T-cell (primary cell): ENCODE measurements at places on chromosomes 16 and 17.

GRCh38 chr17:80920441-80920840 is 71.2 kb upstream of the CHMP6 start:
- DNase-seq: no peak

GRCh38 chr16:84453061-84453752 is 51.3 kb downstream of the MEAK7 start:
- DNase-seq: no peak

- no peak for DNase-seq
These were observed 14.2 kb downstream of the TRPV1 start for GRCh38 chr17:3594976-3595375.

- no peak for DNase-seq
These were observed 14.3 kb downstream of the ZNHIT3 start for GRCh38 chr17:36500745-36501225.

- DNase-seq: peak; percentile 59
These were observed 122.3 kb downstream of the SSH2 start for GRCh38 chr17:29807520-29808361.

GRCh38 chr16:522320-523096 is 5.0 kb upstream of the CAPN15 start:
- DNase-seq: no peak

- DNase-seq: no peak
These were observed 222.5 kb upstream of the GSE1 start for GRCh38 chr16:85390511-85391174.

DNA sequence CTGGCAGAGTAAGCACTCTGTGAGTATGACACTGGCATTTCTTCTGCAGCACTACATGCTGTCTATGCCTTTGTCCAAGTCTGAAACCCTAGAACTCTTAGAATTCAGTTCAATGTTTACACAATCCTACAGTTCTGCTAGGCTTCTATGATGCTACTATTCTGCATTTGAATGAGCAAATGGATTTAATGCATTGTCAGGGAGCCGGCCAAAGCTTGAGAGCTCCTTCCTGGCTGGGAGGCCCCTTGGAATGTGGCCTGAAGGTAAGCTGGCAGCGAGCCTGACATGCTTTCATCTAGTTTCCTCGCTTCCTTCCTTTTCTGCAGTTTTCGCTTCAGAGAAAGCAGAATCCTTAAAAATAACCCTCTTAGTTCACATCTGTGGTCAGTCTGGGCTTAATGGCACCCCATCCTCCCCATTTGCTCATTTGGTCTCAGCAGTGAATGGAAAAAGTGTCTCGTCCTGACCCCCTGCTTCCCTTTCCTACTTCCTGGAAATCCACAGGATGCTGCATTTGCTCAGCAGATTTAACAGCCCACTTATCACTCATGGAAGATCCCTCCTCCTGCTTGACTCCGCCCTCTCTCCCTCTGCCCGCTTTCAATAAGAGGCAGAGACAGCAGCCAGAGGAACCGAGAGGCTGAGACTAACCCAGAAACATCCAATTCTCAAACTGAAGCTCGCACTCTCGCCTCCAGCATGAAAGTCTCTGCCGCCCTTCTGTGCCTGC is at the start of gene CCL2:
TSS of gene CCL2 (plus strand) at position 635 of the 730 bp plus-strand sequence. CDS start at position 700, 65 bp downstream.
- no peak for DNase-seq

DNA sequence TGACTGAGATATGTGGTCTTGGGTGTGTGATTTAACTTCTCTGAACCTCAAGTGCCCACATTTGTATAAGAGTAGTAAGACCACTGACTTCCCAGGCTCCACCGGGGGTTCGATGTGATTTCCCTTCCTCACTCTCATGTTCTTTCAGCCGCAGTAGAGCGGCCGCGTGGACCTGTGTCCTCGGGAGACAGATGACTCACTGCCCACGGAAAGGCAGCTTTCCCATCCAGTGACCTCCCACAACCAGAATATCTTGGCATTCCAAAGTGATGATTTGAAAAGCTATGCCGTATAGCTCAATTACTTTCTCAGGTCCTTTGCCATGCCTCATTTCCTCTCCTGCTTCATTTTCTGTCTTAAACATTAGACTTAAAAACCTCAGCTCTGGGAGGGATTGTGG is 73.6 kb downstream of the IL21R start:
- DNase-seq: no peak

DNA sequence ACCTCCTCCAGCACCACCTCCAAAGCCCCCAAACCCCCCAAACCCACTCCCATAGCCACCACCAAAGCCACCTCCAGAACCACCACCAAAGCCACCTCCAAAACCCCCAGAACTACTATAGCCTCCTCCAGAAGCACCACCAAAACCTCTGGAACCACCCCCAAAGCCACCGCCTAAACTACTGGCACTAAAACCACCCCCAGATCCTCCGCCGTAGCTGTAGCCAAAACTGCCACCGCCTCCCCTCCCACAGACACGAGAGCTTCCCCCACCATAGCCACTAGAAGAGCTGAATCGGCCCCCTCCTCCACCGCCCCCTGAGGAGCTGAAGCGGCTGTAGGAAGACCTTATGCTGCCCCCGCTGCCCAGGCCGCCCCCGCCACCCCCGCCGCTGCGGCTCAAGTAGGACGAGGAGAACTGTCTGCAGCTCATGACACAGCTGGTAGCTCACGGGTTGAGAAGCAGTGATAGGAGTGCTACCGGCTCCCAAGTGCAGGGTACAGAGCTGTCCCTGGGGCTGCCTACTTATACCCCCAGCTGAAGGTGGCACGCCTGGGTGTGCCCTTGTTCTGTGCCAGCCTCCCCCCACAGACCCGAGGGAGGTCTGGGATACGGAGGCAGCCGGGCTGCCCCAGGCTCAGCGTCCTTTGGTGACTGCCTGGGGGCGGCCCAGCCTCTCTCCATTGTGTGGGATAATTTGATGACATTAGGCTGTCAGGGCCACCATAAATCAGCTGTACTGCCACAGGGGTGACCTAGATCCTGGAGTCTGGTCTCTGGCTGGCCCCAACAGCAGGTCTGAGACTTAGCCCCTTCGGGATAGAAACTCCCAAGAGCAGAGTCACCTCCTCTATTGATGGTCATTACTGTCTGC is at the start of gene KRT9:
TSS of gene KRT9 (minus strand) at position 499 of the 874 bp plus-strand sequence. CDS start at position 432, 67 bp downstream.
- DNase-seq: no peak

- no peak for DNase-seq
These were observed 42.4 kb upstream of the LHX1 start for GRCh38 chr17:36894925-36895324.

GRCh38 chr17:68102318-68102758 is 66.8 kb downstream of the KPNA2 start:
- peak; percentile 7 for DNase-seq

DNA sequence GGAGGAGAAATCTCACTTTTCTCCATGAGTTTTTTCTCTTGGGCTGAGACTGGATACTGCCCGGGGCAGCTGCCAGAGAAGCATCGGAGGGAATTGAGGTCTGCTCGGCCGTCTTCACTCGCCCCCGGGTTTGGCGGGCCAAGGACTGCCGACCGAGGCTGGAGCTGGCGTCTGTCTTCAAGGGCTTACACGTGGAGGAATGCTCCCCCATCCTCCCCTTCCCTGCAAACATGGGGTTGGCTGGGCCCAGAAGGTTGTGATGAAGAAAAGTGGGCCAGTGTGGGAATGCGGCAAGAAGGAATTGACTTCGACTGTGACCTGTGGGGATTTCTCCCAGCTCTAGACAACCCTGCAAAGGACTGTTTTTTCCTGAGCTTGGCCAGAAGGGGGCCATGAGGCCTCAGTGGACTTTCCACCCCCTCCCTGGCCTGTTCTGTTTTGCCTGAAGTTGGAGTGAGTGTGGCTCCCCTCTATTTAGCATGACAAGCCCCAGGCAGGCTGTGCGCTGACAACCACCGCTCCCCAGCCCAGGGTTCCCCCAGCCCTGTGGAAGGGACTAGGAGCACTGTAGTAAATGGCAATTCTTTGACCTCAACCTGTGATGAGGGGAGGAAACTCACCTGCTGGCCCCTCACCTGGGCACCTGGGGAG is 19.1 kb downstream of the NGFR start:
- no peak for DNase-seq

- DNase-seq: no peak
These were observed 1.4 kb upstream of the LHX1 start for GRCh38 chr17:36935671-36936454.

DNA sequence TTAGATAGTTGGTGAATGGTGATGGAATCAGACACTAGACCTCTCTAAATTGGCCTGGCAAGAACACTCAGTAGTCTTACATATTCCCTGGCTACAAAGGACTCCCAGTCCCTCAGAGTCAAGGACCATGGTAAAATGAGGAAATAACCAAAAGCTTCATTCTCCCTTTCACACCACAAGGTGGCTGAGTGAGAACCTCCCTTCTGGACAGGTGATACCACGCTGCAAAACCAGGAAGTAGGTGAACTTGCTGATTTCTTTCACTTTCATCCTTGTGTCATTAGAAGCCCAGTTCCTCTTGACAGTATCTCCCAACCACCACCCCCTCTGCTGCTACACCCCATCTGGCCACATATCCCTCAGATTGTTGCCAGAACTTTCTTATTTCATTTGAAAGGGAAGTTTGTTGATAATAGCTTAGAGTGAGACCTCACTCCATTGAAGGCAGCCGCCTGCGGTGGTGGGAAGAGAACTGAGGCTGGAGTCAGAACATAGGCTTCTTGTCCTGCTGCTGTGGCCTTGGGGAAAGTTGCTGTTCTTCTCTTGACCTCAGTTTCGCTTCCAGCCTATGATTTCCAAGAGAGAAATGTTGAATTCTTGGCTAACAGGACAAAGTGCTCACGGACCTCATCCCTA is 290.6 kb upstream of the CCL2 start:
- no peak for DNase-seq

DNA sequence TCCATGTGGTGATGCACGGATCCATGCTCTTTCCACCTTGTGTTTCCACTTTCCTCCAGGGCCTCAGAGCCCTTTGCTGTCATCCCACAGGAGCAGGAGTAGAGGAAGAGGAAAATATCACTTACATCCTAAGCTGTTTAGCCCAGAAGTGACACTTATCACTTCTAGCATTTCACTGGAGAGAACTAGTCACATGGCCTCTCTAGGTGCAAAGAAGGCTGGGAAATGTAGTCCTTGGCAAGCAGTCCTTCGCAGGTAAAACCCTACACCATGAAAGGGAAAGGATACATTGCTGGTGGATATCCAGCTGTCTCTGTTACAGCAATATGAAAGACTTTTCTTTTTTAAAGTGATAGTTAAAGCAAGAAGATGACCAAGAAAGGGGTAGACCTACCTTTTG is 185.9 kb downstream of the RGS9 start:
- DNase-seq: no peak

GRCh38 chr16:11389631-11390565 is 44.6 kb downstream of the RMI2 start:
- DNase-seq: no peak

DNA sequence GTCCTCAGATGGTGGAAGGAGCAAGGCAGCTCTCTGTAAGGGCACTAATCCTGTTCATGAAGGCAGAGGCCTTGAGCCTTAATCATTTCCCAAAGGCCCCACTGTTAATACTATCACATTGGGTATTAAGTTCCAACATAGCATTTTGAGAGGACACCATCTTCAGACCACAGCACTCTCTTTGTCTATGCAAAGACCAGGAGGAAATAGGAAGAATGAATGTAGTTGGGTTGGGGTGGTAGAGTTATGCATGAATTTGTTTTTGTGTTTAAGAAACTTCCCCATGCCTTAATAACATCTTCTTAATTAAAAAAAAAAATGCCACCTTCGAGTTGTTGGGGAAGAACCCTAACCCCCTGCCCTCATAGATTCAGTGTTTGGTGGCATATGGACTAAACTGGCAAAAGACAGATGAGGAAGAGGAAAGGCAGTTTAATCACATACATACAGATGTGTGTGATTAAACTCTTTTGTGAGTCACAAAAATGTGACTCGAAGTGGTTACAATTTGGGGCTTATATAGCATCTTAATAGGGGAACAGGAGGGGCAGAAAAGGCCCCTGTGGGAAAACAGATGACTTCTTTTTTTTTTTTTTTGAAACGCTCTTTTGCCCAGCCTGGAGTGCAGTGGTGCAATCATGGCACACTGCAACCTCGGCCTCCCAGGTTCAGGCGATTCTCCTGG is 35.0 kb upstream of the SLC5A10 start:
- no peak for DNase-seq

GRCh38 chr16:30184096-30184890 is 891 bp downstream of the CORO1A start:
- peak; percentile 81 for DNase-seq

GRCh38 chr16:85129876-85130704 is 17.8 kb upstream of the CIBAR2 start:
- DNase-seq: no peak

GRCh38 chr17:3744014-3744413 is 20.3 kb downstream of the HASPIN start:
- DNase-seq: no peak

- no peak for DNase-seq
These were observed 378.7 kb upstream of the ZFHX3 start for GRCh38 chr16:73426433-73427160.

DNA sequence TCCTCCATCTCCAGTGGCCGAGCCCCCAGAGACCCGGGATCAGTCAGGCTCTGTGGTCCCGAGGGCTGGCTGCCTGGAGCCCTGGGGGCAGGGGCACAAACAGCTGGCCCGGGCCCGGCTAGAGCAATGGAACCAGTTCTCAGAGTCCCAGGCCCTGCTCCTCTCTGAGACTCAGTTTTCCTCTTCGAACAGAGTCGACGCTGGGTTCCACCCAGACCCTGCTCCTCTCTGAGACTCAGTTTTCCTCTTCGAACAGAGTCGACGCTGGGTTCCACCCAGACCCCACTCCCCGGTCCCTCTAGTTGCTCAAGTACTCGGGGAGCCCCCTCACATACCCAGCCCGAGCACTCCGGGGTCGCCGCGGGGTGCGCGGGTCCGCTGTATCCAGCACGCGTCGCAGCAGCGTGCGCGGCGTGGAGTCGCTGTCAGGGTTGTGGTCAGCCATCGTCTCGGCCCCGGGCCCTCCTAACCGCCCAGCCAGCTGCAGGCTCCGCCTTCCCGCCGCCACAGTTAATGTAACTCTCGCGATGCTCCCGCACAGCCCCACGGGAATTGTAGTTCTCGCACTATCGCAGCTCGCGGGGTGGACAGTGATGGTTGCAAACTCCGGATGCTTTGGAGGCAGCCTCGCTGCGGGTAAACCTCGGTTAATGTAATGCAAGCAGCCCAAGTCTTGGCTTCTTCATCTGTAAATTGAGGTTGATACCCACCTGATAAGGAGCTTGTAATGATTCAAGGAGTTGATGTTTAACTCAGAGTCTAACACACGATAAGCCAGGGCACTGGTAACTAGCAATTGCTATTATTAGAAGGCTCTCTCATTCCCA is 8.5 kb upstream of the THAP11 start:
- peak; percentile 89 for DNase-seq

DNA sequence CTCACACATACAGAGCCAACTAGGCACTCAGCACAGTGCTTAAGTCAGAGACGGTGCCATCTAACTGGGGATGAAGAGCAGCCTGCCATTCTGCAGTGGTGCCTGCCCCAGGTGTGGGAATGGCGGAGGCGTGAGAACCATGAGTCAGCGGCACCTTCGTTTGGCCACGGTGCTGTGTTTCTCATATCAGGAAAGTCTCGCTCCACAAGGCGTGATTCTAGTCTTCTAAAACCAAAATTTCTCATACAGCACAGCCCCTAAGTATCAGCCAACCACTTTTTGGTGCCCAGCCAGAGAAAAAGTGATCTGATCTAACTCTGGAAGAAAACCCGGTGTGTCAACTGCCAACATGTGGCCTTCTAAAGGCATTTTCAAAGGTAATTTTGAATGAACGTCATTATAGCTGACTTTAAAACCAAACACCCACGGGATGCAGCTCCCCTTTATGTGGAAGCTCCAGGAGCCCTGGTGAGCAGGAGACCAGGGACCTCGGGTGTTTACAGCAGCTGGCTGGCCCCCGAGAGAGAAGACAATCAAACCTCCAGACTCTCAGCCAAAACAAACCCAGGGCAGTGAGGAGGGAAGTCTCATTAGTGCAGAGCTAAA is 54.6 kb downstream of the ABCC12 start:
- DNase-seq: no peak

- no peak for DNase-seq
These were observed 197.8 kb upstream of the CHMP6 start for GRCh38 chr17:80793851-80794267.
